ENCODE measurements at places on chromosomes 5 and 9.

DNA sequence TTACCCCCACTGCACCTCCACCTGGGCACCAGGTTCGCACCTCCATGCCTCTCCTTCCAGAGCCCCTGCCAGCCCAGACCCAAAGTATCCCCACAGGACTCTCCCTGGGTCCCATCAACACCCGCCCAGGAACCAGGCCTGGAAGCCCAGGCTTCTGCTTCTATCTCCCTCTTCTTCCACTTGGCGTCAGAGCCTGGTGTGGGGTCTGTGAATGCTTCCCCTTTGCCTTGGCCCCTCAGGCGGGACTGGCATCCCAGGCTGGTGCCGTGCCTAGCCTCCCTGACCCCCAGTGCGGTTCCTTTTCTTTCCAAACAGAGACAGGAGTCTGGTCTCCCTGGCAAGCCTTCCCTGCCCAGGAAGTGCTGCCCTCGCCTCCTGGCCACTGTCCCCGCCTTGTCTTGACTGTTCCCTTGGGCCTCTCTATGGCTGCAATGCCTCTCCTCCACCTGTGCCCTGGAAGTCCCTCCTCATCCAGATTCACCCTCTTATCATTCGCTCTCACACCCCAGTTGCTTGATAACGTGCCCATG is 7.8 kb upstream of the TBC1D9B start:
- DNase-seq: no peak

GRCh38 chr5:165616490-165617405 is 2111.3 kb downstream of the MAT2B start:
- DNase-seq: no peak

DNA sequence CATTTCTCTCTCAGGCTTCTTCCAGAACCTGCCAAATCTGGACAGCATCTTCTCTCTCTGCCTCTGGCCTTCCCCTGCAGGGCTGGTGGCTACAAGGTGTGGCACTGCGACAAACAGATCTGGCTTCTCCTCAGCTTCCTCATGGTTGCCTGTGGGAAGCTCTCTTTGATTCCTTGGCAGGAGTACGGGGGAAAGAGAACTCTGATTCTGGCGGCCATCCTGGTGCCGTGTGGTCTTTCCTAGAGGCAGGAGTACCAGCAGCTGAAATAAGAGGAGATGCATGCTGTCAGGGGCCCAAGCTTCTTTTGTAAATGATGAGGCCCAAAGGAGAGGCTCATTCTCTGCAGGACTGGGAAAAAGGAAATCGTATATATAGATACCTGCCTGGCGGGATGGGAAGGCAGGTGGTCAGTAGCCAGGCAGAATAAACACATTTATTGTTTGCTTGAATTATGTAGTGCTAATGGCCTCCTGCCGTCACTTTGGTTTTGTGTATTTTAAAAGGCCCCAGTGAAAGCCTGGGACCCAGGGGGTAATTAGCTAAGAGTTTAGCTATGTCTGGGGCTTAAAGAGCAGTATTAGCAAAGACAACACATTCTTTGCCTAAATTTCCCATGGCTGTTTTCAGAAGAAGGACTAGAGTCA is at the start of gene CER1:
CER1 (minus strand) TSS at position 343 of the 645 bp plus-strand sequence; CDS start at position 282, 61 bp downstream.
- DNase-seq: no peak

- no peak for DNase-seq
Measured at GRCh38 chr9:108363311-108363710, 492.5 kb downstream of the ACTL7B start.

- DNase-seq: no peak
Measured at GRCh38 chr5:74613283-74613682, 27.2 kb downstream of the ENC1 start.

GRCh38 chr9:34463098-34463900 is 4.7 kb downstream of the DNAI1 start:
- DNase-seq: no peak

- DNase-seq: no peak
Measured at GRCh38 chr5:173981185-173981761, 7.7 kb upstream of the C5orf47 start.

DNA sequence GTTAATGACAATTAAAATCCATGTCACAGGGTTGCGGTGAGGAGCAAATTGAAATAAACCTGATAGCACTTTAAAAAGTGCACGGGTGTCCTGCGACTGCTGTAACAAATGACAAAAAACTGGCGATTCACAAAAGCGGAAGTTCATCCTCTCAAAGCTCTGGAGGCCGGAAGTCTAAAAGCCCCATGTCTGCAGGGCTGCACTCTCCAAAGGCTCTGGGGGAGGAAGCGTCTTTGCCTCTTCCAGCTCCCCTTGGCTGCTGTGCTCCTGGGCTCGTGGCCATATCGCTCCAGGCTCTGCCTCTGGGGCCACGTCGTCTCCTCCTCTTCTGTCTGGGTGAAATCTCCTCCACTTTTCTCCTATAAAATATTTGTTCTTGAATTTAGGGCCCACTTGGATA is 273.9 kb upstream of the IRX2 start:
- no peak for DNase-seq

- DNase-seq: no peak
Measured at GRCh38 chr5:91142386-91142785, 240.7 kb downstream of the ARRDC3 start.

- DNase-seq: no peak
Measured at GRCh38 chr5:139017624-139018023, 142.5 kb upstream of the LRRTM2 start.

All from activated CD4-positive, CD25-positive, alpha-beta regulatory T cell (primary cell).